ENCODE measurements at places on chromosomes 11 and 22. TPM values are rescaled to one million over a fixed set of nuclear protein-coding genes. Genes with fewer than 3 reads are reported as not detected.

Gene ARFGAP3
- 50.2 TPM for total RNA-seq

DNA sequence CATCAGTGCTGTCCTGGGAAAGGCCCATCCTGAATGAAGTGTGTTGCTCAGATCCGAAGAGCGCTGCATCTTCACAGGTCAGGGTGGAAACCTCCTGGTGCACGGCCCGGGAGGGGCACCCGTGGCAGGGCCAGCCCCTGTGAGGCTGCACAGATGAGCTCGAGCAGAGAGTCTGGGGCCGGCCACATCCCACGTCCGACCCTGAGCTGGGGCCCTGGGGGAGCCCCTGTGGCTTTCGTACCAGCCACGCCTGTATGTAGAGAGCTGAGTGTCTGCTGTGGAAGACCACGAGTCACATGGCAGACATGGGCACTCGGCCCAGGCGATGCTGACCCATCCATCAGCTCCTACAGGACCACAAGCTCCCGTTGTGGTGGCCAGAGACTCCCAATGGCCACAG lies 24.9 kb upstream of the SEPTIN5 start:
- no peak for DNase-seq

GRCh38 chr11:47863898-47864430 lies 15.8 kb upstream of the NUP160 start:
- no peak for DNase-seq

GRCh38 chr11:99739464-99740089 lies 718.8 kb downstream of the CNTN5 start:
- peak; percentile 24 for DNase-seq

DNA sequence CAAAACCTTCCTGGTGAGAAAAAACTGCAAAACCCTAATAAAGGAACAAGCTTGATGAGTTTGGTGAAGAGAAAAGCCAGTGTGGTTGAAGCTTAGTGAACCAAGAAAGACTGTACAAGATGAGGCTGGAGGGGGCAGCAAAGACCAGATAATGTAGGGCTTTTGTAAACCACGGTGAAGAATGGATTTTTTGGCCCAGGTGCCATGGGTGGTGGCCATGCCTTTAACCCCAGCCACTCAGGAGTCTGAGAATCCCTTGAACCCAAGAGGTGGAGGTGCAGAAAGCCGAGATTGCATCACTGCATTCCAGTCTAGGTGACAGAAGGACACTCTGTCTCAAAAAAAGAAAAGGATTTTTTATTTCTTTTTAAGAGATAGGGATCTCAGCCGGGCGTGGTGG lies 5.0 kb upstream of the ZDHHC5 start:
- DNase-seq: no peak

- DNase-seq: peak; percentile 38
Observed at GRCh38 chr11:128501632-128502549, 85.5 kb downstream of the ETS1 start.

Data from testis (tissue), 5 donors.